ENCODE measurements at places on chromosomes 6 and 20.

GRCh38 chr6:70254784-70255183, 48.1 kb downstream of the COL9A1 start:
- DNase-seq: no peak

DNA sequence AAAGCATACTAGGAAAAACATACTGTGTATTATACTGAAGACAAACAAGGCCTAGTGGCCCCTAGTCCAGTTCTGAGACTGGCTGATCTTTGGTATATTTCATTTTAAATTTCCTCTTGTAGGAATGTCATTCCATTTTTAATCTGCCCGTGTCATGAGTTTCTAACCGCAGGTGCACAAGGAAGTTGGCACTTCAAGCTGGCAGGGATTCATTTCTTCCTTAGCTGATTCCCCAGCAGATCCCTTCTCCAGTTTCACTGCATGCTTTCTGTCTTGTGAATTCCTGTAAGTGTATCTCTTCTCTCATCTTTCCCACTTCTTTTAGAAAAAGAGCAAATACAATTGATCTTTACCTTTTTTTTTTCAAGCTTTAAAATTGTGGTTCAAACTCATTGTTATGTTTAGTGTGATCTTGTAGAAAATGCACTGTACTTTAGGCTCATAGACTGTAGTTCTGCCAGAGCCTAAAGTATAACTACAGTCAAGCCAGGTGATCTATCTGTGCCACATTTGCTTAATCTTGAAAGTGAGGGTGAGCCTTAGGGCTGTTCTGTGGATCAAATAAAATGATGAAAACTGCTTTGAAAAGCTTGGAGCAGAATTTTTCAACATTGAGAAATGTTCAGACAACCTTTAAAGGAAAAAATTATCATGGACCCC, 37.0 kb downstream of the RNF217 start:
- no peak for DNase-seq

DNA sequence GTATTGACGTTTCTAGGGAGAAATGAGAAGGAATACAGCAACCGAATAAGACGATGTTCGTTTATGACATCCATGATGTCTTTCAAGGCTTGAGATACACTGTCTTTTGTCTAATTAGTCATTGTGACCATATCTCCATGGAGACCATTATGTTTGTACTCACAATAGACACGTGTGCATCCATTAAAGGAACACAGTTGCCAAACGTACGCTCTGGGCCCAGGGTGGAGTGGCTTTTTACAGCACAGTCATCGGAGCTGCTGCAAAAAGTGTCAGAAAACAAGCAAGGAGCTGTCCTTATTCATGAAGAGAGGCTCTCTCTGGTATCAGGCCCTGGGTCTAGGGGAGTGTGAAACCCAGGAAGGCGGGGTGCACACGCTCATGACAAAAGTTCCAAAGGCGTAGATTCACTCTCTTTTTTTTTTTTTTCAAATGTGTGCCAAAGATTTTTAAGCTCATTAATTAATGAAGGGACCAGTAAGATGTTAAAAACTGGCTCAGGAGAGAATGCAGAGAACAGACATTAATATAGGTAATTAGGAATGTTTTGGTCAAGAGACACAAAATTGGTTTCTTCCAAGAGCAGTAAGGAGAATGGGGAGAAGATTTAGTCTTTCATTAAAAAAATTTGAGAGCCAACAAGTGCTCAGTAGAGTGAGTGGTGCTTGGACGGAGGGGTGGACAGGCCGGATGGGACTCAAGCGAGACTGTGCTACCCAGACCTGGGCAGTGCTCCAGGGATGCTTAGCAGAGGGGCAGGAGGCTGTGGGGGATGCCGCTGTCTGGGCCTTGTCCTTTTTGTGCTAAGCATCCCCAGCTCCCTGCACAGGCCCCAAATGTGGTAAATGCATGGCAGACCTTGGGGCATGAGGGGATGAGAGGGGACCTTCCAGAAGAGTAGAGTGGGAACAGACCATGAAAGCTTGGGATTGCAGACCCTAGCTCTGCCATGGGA, 34.9 kb upstream of the GTSF1L start:
- no peak for DNase-seq

- DNase-seq: no peak
These were observed 67.3 kb downstream of the FAM229B start for GRCh38 chr6:112154711-112155110.

- no peak for DNase-seq
These were observed 7.9 kb downstream of the RAB32 start for GRCh38 chr6:146551545-146551944.
